ENCODE measurements at places on chromosomes 1 and 21.

DNA sequence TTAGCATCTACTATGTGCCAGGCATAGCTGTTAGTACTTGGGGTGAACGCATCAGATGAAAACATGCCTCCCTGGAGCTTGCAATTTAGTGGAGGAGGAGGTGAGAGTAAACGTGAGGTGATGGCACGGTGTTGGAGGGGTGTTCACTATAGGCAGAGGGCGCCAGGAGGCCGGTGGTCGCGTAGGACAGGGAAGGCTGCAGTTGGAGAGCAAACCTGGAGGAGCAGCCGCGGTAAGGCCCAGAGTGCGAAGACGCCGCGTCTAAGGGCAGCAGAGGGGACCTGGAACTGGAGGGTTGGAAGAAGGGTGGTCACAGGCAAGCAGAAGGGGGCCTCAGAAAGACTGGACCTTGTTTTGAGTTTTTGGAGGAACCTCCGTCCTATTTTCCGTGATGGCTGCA lies 30.2 kb upstream of the TRIM17 start:
- H3K4me1 ChIP-seq, result no peaks in the 10 kb centered on the region
- no peak overlapping the region for H3K4me3 ChIP-seq
- no peaks in the 10 kb centered on the region for H3K36me3 ChIP-seq
- no peaks in the 10 kb centered on the region for H3K27me3 ChIP-seq
- H3K27ac ChIP-seq, result no peak overlapping the region
- DNase-seq, result no peak

GRCh38 chr1:156814571-156815260 lies 1.9 kb downstream of the SH2D2A start:
- no peaks in the 10 kb centered on the region for H3K27me3 ChIP-seq
- H3K4me1 ChIP-seq, result no peaks in the 10 kb centered on the region
- no peak overlapping the region for H3K4me3 ChIP-seq
- DNase-seq, result no peak
- peak overlapping the region; percentile 71 for H3K27ac ChIP-seq
- H3K36me3 ChIP-seq, result no peaks in the 10 kb centered on the region

GRCh38 chr1:111201275-111202090 lies 1.0 kb upstream of the DENND2D start:
- H3K4me1 ChIP-seq, result peaks cover 13% of the 10 kb centered on the region
- peak; percentile 52 for DNase-seq
- H3K27me3 ChIP-seq, result no peaks in the 10 kb centered on the region
- H3K36me3 ChIP-seq, result no peaks in the 10 kb centered on the region
- no peak overlapping the region for H3K27ac ChIP-seq

DNA sequence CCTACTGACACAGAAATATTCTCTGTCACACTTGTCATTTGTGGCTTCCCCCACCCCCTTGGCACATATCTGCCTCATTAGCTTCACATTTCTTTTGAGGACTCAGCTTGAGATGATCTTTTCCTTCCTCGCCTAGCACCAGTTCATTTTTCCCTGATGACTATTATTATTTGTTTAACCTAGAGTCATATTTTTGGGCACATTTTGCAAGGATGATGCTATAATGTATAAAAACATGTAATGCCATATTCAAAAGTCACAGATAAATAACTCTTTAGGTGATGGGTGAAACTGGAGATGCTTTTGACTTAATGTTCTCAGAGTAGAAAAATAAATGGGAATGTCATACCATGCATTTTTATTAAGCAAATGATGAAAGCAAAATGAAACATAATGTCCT lies 202.7 kb downstream of the BACH1 start:
- no peaks in the 10 kb centered on the region for H3K36me3 ChIP-seq
- no peaks in the 10 kb centered on the region for H3K4me1 ChIP-seq
- DNase-seq, result no peak
- no peaks in the 10 kb centered on the region for H3K27me3 ChIP-seq
- H3K4me3 ChIP-seq, result no peak overlapping the region

- H3K27me3 ChIP-seq, result no peaks in the 10 kb centered on the region
- H3K4me3 ChIP-seq, result no peak overlapping the region
- H3K36me3 ChIP-seq, result no peaks in the 10 kb centered on the region
- H3K27ac ChIP-seq, result peak overlapping the region; percentile 15
- peaks cover 36% of the 10 kb centered on the region for H3K4me1 ChIP-seq
- DNase-seq, result no peak
Observed at GRCh38 chr1:67723620-67724019, 38.6 kb downstream of the GADD45A start.

DNA sequence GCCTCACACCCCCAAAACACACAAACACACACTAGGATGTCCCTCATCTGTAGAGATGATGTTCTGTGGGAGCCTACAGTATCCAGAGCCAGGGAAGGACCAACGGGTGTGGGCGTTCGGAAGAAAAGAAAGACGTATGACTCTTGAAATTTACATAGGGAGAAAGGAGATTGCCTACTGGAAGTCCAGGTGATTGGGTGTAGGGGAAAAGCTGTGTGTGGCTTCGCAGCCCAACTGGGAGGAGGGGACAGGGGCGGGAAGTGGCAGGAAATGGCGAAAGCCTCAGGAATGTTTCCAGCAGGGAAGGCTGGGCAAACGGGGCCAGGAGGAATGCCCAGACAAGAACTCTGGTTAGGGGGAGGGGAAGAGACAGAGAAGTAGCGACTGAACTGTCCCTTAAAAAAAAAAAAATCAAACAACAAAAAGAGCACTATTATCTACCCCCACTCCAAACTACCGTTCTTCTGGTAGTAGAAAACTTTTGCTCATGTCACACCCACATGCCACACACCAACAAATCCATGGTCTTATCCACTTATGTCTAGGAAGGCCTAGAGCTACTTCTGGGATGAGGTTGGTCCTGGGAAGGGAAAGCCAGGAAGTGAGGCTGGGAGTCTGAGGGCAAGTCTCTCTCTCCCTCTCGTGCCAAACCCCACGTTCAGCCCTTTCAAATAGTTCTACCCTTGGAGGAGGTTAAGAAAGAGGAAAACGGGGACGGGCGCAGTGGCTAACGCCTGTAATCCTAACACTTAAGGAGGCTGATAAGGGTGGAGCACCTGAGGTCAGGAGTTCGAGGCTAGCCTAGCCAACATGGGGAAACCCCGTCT lies 1.8 kb upstream of the CKS1B start:
- peak; percentile 87 for DNase-seq
- no peaks in the 10 kb centered on the region for H3K27me3 ChIP-seq
- peak overlapping the region; percentile 74 for H3K4me3 ChIP-seq
- H3K36me3 ChIP-seq, result peaks cover 8% of the 10 kb centered on the region
- H3K27ac ChIP-seq, result peak overlapping the region; percentile 99
- no peaks in the 10 kb centered on the region for H3K4me1 ChIP-seq

DNA sequence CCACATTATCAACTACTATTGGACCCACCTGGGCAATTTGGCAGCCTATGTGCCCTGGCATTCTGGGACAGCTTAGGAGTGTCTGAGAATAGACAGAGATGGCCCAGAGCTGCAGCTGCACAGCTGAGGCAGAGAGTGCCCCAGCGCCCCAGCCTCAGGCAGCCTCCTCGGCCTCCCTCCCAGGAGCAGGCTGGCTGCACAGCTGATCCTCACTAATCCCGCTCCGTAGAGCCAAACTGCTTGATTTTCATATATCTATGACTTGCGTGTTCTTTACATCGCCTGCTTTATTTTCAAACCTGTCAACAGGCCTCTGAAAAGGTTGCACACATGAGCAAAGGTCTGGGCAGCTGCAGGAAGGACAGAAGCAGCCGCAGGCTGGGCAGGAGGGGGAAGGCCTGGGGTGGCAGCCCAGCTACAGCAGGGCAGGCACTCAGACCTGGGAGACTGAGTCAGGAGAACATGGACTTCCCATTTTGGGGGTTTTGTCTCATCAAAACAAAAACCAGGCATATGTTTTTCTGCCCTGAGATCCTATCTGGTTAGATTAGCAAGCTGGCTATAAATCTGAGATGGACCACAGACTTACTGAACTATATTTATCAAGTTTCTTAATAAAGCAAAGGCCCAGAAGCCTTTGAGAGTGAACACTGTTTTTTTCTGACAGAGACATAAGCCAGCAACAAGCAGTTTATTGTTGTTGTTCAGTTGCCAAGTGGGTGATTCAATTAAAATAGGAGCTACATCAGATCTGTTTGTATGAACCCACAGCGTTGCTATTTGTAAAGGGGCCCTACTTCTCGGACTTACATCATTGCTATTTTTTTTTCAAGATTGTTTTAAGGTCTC lies 301.8 kb upstream of the DUSP10 start:
- H3K27ac ChIP-seq, result peak overlapping the region; percentile 73
- H3K27me3 ChIP-seq, result no peaks in the 10 kb centered on the region
- no peaks in the 10 kb centered on the region for H3K36me3 ChIP-seq

DNA sequence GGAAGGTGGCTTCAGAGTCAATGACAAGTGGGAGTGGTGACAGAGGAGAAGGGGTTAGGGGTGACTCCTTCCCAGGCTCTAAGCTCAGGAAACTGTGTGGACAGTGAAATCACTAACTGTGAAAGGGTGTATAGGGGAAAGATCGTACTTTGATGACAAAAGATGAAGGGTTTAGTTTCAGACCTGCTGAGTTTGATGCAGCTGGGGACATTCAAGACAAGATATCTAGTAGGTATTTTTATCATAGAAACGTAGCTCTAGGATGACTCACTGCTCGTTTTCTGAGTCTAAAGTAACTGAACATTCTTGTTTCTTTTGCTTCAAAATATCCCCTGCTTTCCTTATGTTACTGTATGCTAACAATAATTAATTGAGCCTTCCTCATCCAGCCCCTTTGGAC lies 149.0 kb downstream of the PCP4 start:
- H3K36me3 ChIP-seq, result no peaks in the 10 kb centered on the region
- H3K4me1 ChIP-seq, result no peaks in the 10 kb centered on the region
- no peak overlapping the region for H3K27ac ChIP-seq
- DNase-seq, result no peak

- no peaks in the 10 kb centered on the region for H3K4me1 ChIP-seq
- H3K27ac ChIP-seq, result no peak overlapping the region
- no peaks in the 10 kb centered on the region for H3K27me3 ChIP-seq
- no peak for DNase-seq
- H3K4me3 ChIP-seq, result no peak overlapping the region
Observed at GRCh38 chr1:185512442-185512841, 195.4 kb upstream of the IVNS1ABP start.

- H3K4me1 ChIP-seq, result no peaks in the 10 kb centered on the region
- no peak overlapping the region for H3K27ac ChIP-seq
- no peaks in the 10 kb centered on the region for H3K36me3 ChIP-seq
Observed at GRCh38 chr21:41366522-41367151, 4.8 kb downstream of the MX2 start.

- H3K27me3 ChIP-seq, result no peaks in the 10 kb centered on the region
- H3K4me3 ChIP-seq, result no peak overlapping the region
- no peak for DNase-seq
- no peak overlapping the region for H3K27ac ChIP-seq
- no peaks in the 10 kb centered on the region for H3K4me1 ChIP-seq
Observed at GRCh38 chr1:224533517-224533916, 82.6 kb upstream of the CNIH3 start.

GRCh38 chr1:47703981-47704596 lies 266.2 kb downstream of the FOXD2 start:
- H3K4me1 ChIP-seq, result no peaks in the 10 kb centered on the region
- no peaks in the 10 kb centered on the region for H3K36me3 ChIP-seq
- H3K27me3 ChIP-seq, result peaks cover 5% of the 10 kb centered on the region
- no peak overlapping the region for H3K4me3 ChIP-seq
- H3K27ac ChIP-seq, result no peak overlapping the region

GRCh38 chr1:14303011-14303410 lies 295.5 kb upstream of the KAZN start:
- no peaks in the 10 kb centered on the region for H3K4me1 ChIP-seq
- DNase-seq, result no peak
- no peak overlapping the region for H3K4me3 ChIP-seq

DNA sequence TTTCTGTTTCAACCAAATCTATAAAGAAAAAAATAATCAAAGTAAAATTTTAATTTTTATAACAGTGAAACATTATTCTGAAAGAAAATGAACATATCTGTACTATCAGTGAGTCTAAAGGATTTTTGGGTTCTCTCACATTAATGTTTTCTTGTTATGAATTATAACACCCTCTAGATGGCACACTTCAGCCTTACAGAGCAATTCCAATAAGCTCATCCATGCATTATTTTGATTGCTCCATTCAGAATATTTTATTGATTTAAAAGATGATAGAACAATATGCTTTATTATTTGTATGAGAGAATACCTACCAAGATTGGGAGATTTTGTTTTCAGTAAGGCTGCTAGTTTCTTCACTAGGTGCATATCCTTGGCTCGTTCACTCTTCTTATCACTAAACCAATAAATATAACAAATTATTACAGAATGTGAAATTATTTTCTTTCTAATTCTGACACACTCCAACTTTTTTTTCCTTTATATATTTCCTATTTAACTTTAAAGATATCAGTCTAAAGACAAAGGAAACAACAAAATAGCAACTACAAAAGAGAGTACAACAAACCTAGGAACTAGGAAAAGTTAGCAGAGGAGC lies 82.4 kb downstream of the RAB3GAP2 start:
- H3K27me3 ChIP-seq, result no peaks in the 10 kb centered on the region
- no peaks in the 10 kb centered on the region for H3K4me1 ChIP-seq
- peaks cover 54% of the 10 kb centered on the region for H3K36me3 ChIP-seq
- H3K27ac ChIP-seq, result no peak overlapping the region

DNA sequence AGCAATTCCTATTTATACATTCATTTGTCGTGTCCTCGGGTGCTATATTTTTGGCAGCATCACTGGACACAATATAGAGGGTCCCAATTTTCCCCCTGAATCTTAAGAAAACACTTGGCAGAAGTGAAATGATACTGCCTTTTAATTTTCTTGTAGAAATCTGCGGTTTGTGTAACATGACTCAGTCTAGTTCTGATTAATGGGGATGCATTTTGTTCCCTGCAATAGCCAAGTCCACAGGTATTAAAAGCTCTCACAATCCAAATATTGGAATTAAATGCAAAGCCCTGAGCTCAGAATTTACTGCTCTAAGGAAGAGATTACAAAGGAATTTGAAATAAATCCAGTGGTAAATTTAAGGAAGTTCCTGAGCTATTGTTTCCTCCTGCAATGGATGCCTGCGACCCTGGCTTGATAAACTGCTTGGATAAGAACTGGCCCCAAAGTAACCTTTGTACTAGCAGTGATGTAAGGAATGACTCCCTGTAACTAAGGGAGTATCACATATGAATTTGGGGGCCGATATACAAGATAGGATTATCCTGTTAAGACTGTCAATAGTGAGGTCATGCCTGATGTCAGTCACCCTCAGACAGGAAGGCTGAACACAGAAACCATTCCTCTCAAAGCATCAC lies 349.7 kb upstream of the C1orf87 start:
- H3K27ac ChIP-seq, result no peak overlapping the region
- H3K27me3 ChIP-seq, result no peaks in the 10 kb centered on the region
- no peaks in the 10 kb centered on the region for H3K4me1 ChIP-seq
- H3K36me3 ChIP-seq, result no peaks in the 10 kb centered on the region
- no peak overlapping the region for H3K4me3 ChIP-seq

GRCh38 chr1:91712393-91712792 lies 173.6 kb downstream of the TGFBR3 start:
- peaks cover 3% of the 10 kb centered on the region for H3K4me1 ChIP-seq
- H3K36me3 ChIP-seq, result peaks cover 61% of the 10 kb centered on the region
- H3K4me3 ChIP-seq, result peak overlapping the region; percentile 32
- peak overlapping the region; percentile 91 for H3K27ac ChIP-seq

GRCh38 chr1:178645157-178645807 lies 79.8 kb upstream of the RALGPS2 start:
- no peak overlapping the region for H3K4me3 ChIP-seq
- DNase-seq, result no peak
- no peaks in the 10 kb centered on the region for H3K36me3 ChIP-seq
- H3K27me3 ChIP-seq, result no peaks in the 10 kb centered on the region
- no peak overlapping the region for H3K27ac ChIP-seq
